ENCODE measurements at places on chromosomes 4 and X. TPM values are rescaled to one million over a fixed set of nuclear protein-coding genes. Genes with fewer than 3 reads are reported as not detected.

GPR173 gene
- total RNA-seq: 85.3 TPM

CXCL11 gene
- total RNA-seq: not detected

RHOXF1 gene
- total RNA-seq: 0.98 TPM

LGI2 gene
- total RNA-seq: 20.5 TPM

PDZD4 gene
- total RNA-seq: 41.8 TPM

TCEAL6 gene
- not detected for total RNA-seq

Measured in glutamatergic neuron (in vitro differentiated cells).